ENCODE measurements at places on chromosomes 16 and 17.
A peak's percentile ranks its signal among the peaks of the same experiment; 100 is the strongest.

- no peak for DNase-seq
Observed at GRCh38 chr17:46745376-46745775, 73.1 kb downstream of the WNT3 start.

GRCh38 chr16:23434380-23434779 is 18.6 kb downstream of the COG7 start:
- peak; percentile 40 for DNase-seq

DNA sequence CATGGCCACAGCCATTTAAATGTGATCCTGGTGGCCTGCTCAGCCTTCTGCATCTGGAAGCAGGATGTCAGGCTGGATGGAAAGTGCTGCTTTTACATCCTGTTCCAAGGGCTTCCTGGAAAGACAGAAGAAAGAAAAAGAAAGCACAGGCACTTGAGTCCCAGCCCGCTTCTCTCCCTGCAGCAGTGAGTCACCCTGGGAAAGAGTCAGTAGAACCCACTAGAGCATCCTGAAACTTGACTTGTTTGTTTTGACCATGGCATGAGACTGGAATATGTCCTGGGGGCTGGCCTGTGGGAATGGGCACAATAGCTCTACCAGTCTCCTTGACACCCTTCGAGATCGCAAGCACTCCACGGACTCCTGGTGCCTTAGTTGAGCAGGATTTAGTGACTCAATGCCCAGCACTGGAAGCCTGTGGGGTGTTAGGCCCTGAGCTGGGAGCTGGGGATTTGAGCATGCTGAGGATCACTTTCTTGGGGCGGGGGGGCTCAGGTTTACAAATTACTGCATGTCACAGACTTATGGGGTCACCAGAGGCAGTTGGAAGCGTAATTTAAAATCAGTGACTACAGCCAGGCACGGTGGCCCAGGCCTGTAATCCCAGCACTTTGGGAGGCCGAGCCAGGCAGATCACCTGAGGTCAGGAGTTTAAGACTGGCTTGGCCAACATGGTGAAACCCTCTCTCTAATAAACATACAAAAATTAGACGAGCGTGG is 22.1 kb upstream of the GNA13 start:
- DNase-seq, result peak; percentile 88

DNA sequence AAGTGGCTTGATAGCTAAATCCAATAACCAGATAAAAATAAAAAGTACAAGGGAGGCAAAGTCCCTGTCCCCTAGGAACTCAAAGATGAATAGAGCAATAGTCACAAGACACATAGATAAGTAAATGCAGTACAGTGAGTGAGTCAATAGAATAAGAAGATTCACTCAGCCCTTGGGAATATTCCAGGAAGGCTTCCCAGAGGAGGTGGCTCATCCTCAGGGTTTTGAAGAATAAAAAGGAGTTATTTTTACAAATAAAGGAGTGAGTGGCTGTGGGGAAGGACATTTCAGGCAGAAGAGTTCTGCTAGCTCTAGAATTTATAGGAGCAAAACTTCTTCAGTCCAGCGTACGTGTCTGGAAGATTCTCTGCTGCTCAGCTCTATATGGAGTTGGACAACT is 177.4 kb upstream of the SDK2 start:
- no peak for DNase-seq

- peak; percentile 21 for DNase-seq
Observed at GRCh38 chr17:61015966-61016365, 338.3 kb downstream of the BCAS3 start.

- no peak for DNase-seq
Observed at GRCh38 chr16:79128706-79129105, 471.8 kb downstream of the MAF start.

- DNase-seq, result no peak
Observed at GRCh38 chr16:49458243-49458642, 84.6 kb downstream of the C16orf78 start.

DNA sequence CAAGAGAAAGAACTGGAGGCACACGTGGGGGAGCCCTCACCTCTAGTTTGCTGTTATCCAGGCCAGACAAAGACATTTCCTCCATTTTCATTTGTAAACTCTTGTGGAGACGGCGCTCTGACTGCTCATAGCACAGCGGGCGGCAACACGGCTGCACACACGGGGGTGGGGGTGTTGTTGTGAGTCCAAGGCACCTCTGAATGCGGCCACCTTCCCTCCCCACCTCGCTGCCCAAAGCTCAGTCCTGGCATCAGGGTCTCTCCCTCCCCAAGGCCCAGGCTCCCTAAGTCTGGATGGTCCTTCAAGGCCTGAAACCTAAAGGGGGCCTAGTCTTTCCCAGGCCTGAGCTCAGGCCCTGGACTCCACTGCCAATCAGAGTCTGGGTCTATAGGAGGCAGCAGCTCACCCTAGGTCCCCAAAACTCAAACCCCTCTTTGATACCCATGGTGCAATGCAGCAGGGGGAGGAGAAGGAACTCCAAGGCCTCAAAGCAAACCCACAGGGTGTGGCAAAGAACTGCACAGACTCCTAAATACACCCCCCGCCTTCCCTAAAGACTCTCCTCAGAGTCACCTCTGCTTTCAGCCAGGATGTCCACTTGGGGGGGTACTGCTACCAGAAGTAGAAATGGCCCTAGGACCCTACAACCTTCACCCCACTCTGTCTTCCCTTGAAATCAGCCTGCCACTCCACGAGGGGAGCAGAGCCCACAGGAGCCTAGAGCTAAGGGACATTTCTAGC is 1.5 kb downstream of the ATXN7L3 start:
- peak; percentile 87 for DNase-seq

- no peak for DNase-seq
Observed at GRCh38 chr17:57502811-57503241, 242.3 kb downstream of the CCDC182 start.

GRCh38 chr17:559551-560431 is 154.8 kb downstream of the VPS53 start:
- DNase-seq, result peak; percentile 94

DNA sequence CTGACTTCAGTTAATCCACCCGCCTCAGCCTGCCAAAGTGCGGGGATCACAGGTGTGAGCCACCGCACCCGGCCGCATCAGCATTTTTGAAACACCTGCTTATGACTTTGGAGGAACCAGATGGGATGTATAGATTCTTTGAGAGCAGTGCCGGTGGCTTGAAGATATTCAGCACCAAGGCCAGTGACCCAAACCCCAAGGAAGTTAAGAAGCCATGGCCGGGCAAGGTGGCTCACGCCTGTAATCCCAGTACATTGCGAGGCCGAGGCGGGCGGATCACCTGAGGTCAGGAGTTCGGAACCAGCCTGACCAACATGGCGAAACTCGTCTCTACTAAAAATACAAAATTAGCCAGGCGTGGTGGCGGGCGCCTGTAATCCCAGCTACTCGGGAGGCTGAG is 43.9 kb downstream of the TRARG1 start:
- DNase-seq, result no peak

GRCh38 chr16:85173146-85173980 is 61.1 kb upstream of the CIBAR2 start:
- peak; percentile 90 for DNase-seq

DNA sequence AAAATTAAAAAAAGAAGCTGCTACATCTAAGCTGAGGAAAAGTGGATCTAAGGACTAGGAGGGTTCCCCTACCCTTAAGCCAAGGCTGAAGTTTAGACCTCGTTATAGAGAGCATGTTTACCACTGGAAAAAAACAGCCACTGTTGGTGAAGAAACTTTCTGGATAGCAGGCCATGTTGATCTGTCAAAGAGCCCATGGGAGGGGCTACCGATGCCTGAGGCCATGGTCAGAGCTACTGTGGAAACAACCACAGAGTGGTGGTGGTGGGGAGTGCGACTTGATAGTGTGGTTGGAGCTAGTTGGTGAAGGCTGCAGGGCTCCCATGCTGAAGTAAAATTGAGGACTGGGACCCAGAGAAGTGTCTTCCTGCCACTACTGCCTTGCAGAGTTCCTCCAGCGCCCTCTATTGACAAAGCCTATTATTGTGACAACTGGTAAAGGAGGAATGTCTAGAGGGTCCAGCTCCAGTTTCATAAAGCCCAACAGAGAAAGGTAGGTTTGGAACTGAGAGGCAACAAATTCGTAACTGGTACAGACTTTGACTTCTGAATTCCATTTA is 12.7 kb upstream of the FAM20A start:
- no peak for DNase-seq

DNA sequence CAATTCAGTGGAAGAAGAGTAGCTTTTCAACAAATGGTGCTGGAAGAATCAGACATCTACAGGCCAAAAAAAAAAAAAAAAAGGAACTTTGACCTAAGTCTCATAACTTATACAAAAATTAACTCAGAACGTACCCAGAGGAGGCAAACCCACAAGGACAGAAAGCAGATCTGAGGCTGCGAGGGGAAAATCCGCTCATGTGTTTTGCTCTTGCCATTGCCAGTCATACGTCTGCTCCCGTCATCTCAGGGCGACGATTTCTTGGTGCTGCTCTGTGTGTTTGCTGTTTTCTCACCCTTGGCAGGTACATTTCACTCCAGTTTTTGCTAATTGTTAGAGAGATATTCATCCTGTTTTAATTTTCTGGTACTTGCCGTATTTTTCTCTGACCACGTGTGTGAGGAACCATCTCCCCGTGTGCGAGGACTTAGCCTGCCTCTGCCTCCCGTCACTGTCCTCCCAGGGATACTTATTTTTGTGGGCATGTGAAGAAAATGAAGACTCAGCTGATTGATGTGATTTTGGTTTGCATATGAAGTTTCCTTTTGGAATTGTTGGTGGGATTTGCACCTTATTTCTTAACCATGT is 33.4 kb upstream of the ACSF3 start:
- no peak for DNase-seq

DNA sequence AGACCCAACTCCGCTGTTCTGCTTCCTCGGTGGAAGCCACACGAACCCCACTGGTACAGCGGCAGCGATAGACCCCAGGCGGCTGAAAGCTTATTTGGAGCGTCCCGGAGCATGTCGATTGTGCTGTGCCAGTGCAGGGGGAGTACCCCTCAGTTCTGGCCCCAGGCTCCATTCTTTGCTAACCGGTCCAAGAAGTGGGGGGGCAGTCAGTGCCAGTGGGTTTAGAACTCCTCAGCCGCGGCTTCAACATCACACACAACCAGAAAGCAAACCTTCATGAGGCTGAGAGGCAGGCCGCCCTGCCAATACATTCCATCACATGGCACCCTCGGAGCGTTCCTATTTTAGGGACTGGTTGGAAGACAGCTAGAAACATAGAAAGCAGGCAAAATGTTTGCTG is 1.7 kb upstream of the MNT start:
- no peak for DNase-seq
